ENCODE measurements at places on chromosomes 1 and 21. TPM values are rescaled to one million over a fixed set of nuclear protein-coding genes. Genes with fewer than 3 reads are reported as not detected.

TRNP1 gene
- total RNA-seq = 1.3 TPM

ZMYND12 gene
- total RNA-seq = 2.4 TPM

HPDL gene
- total RNA-seq = 11.4 TPM

B4GALT2 gene
- total RNA-seq = 28.6 TPM

CFHR5 gene
- not detected for total RNA-seq

MCOLN2 gene
- total RNA-seq = 25.2 TPM

C8A gene
- not detected for total RNA-seq

GNG4 gene
- 4.4 TPM for total RNA-seq

ALX3 gene
- not detected for total RNA-seq

HDGF gene
- 243 TPM for total RNA-seq

LAX1 gene
- total RNA-seq = 3.5 TPM

CFAP45 gene
- 0.31 TPM for total RNA-seq

OR2G6 gene
- total RNA-seq = not detected

C1orf74 gene
- total RNA-seq = 2.0 TPM

SLC44A3 gene
- total RNA-seq = 95.5 TPM

GNG12 gene
- total RNA-seq = 146 TPM

ACTN2 gene
- total RNA-seq = not detected

DNA sequence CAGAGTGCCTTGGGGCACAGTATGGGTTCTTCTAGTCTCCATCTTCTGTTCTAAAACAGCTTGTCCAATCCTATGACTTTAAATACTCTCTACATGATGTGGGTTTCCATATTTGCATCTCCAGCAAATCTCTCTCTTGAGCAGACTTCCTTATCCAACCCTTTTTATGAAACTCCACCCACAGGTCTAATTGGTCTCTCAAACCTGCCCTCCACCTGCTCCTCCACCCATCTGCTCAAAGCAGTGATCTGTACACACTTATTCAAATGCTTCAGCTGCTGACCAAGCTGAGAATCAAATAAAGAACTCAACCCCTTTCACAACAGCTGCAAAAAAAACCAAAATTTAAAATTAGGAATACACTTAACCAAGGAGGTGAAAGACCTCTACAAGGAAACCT is 11.5 kb downstream of the MCOLN2 start:
- no peak for DNase-seq

GRCh38 chr1:207346513-207346912 is 25.0 kb downstream of the CD55 start:
- DNase-seq = no peak

GRCh38 chr1:165287329-165287728 is 69.2 kb downstream of the LMX1A start:
- DNase-seq = no peak

- DNase-seq = no peak
Measured at GRCh38 chr1:166924823-166925541, 48.9 kb upstream of the TADA1 start.

GRCh38 chr1:185559684-185560331 is 174.4 kb upstream of the HMCN1 start:
- peak; percentile 61 for DNase-seq

DNA sequence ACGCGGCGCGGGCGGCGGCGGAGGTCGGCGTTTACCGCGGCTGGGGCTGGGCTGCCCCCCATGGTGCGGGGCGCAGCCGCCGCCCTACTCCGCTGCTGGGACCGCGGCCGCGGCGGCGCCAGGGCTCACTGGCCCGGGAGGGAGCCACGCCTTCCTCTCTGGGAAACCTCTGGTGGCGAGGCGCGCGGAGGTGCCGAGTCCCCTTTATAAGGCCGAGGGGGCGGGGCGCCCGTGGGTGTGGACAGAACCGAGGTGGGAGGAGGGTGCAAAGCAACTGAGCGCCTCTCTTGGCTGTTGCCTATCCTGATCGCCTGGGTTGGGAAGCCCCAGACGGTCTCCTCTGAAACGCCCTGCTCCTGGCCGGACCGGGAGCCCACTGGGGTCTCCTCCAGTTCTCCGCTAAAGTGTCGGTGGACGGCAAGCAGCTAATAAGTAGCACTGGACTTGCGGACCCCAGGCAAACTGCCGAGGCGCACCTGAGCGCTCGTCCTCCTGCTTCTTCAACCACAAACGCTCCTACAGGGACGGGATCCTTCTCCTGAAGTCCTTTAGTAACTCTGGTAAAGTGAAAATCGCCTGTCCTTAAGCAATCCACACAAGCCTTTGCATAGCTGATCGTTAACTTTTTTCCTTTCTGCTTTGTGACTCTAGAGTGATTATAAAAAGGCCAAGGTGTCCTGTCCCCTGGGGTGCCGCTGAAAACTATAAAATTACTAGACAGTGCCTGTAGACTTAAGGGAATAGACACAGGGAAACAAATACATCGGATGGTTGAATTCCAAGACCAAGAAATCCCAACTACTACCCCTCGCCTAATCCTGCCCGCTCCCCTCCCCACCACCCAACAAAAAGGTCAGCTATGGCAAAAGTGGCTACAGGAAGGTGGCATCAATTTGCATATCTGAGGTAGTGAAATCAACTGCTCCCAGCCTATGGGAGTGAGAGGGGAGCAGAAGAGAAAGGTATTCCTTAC is at the start of gene PTGER3:
TSS of gene PTGER3 (minus strand) at position 182 of the 973 bp plus-strand sequence. CDS start 239 bp downstream, outside the sequence.
- peak; percentile 86 for DNase-seq

DNA sequence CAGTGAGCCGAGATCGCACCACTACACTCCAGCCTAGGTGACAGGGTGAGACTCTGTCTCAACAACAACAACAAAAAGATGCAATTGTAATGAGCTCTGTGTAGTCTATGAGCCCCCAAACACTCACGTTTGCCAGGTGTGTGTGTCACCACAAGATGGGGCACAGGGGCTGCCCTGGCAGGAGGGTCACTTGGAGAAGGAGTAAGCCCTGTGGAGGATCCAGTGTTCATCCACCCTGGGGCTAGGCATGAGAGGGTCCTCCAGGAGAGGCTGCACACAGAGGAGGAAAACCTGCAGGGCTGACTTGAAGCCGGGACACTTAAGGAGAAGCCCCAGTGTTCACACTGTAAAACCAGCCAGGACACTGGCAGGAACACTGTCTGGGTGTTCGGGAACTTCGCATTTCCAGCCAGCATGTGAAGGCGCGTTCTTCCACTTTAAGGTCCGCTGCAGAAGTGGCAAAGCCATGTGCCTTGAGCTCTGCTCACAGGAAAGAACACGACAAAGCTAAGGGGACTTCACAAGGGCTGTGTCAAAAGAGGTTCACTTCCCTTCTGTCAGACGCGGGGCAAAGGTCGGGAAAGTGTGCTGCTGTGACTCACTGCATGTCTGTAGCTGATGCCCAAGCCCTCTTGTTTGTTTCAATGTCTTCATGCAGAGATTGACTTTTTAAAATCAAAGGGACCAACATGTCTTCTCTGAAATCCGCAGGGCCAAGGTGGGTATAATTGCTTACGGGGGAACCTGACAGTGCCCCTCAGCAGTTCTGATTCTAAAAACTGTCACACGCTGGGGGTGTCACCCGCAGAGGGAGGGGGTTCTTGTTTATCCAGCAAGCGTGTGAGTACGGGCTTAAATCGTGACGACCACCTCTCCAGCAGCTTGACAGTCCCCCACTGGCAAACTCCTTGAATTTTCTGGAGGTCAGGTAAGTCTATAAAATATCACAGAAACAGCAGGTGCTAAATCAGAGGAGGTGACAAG is 102.8 kb downstream of the RIPK4 start:
- peak; percentile 83 for DNase-seq

DNA sequence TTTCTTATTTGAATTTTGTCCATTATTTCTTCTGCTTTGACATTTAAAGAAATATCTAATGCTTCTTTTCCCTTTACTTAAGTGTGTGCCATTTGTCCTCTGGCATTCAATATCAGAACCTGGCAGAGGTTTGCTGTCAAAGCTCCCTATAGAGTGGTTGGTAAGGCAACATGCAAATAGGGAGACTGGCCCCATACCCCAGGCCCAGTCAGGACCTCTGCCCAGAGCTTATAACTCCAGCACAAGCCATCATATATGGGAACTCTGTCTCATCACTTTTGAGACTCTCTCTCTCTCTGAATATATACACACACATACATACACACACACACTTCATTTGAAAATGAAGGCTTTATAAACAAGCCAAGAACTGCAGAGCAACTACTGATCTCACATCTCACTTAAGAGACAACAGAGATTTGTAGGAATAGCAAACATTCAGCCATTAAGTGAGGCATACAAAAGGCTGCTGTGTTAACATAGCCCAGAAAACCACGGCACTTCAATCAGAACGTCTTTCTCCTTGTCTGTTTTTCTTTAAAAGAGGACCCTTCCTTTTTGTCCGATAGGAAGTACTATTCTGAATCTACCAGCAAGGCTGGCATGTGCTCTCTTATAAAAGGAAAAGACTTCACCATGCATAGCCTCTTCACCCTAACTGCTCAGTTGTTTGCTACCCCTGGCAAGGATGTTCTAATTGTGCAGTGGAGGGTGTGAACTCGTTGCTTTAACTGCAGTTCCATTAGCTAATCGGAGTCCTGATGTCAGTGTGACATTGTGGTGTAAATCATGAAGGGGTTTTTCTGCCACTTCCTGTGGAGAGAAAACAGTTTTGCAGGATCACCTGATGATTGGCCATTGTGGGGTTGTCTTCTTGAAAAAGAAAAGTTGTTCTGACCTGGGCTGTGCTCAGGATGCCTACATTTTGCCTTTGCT is 101.7 kb downstream of the NR5A2 start:
- no peak for DNase-seq

DNA sequence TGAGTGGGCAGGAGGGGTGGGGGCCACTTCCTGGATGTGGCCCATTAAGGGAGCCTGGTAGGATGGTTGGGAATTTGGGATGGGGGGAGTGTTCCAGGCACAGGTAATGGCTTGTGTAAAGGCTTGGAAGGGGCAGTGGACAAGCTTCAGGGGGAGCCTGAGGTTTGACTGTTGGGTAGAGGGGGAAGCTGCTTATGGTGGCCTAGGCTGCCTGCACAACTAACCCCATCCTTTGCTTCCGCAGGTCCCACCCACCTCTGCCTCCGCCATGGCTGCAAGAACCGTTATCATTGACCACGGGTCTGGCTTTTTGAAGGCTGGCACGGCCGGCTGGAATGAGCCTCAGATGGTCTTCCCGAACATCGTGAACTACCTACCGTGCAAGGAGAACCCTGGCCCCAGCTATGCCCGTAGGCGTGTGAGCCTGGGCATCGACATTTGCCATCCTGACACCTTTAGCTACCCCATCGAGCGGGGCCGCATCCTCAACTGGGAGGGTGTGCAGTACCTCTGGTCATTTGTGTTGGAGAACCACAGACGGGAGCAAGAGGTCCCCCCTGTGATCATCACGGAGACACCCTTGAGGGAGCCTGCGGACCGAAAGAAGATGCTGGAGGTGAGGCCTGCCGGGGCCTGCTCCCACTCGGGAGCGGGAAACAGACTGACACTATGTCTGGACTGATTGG is 67.8 kb downstream of the ACTL8 start:
- no peak for DNase-seq

- no peak for DNase-seq
Measured at GRCh38 chr1:161987303-161987702, 36.4 kb downstream of the OLFML2B start.

DNA sequence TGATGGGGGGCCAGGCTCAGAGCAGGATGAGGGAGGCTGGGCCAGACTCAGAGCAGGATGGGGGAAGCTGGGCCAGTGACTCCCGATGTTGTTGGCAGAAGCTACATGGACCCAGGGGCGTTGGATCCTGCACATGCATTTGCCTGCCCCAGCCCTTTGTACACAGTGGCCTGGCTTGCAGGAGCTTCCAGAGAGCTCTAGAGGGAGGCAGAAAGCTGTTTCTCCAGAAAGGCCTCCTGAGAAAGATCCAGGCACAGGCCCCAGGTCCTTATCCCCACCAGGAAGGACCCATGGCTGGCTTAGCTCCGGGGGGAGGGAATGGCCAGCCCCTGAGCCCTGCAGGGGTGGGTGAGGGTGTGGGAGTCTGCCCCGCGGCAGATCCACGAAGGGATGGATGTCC is 106.6 kb upstream of the ACTRT2 start:
- DNase-seq = no peak

- DNase-seq = peak; percentile 84
Measured at GRCh38 chr1:201385299-201385891, 7.9 kb upstream of the TNNT2 start.

GRCh38 chr21:37628362-37628761 is 261.8 kb downstream of the DYRK1A start:
- no peak for DNase-seq

DNA sequence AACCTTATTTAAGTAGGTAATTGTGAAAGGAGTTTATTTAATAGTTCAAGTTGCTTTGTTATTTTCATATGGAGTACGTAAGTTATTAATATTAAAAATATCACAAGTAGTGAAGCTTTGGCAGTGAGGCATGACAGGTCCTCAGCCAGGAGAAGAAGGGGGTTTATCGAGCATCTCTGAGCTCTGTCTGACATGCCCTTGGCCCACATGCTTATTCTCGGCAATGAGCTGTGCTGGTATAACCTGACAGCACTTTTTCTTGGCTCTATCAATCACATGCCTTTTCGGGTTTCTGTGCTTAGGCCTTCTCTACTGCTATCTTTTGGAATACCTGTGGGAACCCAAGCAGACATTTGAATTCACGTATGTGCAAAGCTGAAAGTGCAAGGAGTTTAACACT is 84.8 kb downstream of the OLFM3 start:
- DNase-seq = no peak

GRCh38 chr1:99247199-99247598 is 17.1 kb upstream of the PLPPR4 start:
- no peak for DNase-seq

GRCh38 chr1:236030534-236030933 is 34.4 kb downstream of the NID1 start:
- no peak for DNase-seq

DNA sequence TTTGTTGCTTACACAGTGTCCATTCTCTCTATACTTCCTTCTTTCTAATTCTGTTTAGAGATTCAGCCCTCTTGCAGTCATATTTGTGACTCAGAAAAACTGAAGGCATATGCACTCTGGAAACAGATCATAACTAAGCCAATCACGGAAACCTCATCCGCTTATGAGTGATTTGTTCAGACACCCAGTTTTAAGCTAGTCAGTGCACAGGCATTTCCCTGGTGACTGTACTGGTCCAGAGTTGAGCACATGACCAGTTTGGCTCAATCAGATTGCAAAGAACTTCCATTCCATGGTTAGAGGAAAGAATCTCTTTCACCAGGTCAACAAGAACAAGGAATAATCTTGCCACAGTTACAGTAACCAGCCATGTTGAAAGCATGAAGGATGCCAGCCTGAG is 69.2 kb upstream of the SGIP1 start:
- no peak for DNase-seq
